ENCODE measurements at places on chromosomes 2 and 18.

DNA sequence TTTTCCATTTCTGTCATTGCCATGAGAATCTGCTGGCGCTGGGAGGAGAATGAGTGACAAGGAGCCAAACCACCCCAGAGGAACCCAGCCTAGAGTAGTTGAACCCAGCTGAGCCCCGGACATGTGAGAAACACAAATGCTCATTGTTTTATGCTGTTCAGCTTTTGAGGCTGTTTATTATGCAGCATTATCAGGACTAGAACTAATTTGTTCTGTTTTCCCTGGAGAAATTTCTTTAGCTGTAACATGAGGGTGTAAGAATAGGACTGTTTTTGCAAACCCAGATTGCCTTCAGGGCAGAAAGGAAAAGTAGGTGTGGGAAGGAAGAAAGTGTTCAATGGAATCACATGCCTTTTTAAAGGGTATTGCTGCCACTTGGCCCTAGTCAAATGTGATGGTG lies 28.5 kb upstream of the DOCK10 start:
- DNase-seq = no peak

GRCh38 chr2:73920577-73921545 lies 5.8 kb upstream of the DGUOK start:
- no peak for DNase-seq

GRCh38 chr2:26161926-26162325 lies 11.0 kb upstream of the GAREM2 start:
- no peak for DNase-seq

DNA sequence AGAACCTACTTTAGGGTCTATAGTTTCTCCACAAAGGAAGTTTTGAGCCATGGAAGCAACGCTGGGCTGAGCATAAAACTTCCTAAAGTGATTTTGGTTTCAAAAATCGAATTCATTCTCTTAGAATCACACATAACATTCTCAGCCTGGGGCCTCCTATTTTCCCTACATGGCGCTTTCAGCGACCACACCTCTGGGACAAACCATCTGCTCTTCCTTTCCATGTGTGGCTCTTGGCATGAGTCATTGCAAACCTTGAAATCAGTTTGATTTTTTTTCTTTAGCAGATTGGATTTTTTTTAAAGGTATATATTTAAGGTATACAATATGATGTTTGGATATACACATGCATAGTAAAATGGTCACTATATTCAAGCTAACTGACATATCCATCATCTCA lies 72.5 kb upstream of the APCDD1 start:
- no peak for DNase-seq

DNA sequence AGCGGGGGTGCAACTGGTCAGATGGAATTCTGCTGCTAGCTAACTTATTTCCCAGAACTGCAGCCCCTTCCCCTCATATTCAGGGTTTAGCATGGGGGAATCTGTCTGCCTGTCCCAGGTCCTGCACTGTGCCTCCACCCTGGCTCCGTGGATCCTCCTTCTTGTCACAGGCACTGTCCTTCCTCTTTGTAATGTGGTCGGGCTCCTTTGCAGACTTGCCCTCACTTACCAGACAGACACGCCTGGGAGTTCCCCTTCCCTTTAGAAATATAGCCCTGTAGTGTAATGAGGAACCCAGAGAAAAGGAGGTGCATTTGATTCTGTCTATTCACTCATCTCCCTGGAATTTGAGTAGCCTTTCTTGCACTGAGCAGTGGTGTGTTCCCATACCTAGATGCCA lies 108.7 kb downstream of the TRIM43 start:
- DNase-seq = no peak

GRCh38 chr2:208183526-208183925 lies 6.3 kb downstream of the C2orf80 start:
- no peak for DNase-seq

DNA sequence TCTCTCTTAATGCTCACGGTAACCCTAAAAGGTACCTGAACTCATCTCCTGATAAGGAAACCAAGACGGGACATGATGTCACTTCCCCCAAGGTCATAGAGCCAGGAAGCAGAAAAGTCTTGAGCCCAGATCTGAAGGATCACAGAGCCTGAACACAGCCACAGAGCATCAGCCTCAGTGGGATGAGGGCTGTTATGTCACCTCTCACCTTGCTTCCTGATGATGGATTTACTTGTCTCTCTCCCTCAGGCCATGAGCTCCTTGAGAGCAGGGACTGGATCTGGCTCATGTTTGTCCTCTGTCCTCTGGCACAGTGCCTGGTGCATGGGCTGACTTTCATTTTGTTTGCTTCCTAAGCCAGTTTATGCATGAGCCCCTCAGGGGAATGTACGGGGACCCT lies 54.2 kb downstream of the SERTAD2 start:
- no peak for DNase-seq

- DNase-seq = no peak
Observed at GRCh38 chr2:54212456-54212855, 43.6 kb downstream of the TSPYL6 start.

Data from stimulated activated CD8-positive, alpha-beta memory T cell treated with anti-CD3 and anti-CD28 coated beads, Interleukin-7, amount 100 ng/mL, for 1 hour (primary cell).